HFFc6 (cell line): ENCODE measurements at places on chromosomes 3 and 15. TPM values are rescaled to one million over a fixed set of nuclear protein-coding genes. Genes with fewer than 3 reads are reported as not detected.
A peak's percentile ranks its signal among the peaks of the same experiment; 100 is the strongest.

DNA sequence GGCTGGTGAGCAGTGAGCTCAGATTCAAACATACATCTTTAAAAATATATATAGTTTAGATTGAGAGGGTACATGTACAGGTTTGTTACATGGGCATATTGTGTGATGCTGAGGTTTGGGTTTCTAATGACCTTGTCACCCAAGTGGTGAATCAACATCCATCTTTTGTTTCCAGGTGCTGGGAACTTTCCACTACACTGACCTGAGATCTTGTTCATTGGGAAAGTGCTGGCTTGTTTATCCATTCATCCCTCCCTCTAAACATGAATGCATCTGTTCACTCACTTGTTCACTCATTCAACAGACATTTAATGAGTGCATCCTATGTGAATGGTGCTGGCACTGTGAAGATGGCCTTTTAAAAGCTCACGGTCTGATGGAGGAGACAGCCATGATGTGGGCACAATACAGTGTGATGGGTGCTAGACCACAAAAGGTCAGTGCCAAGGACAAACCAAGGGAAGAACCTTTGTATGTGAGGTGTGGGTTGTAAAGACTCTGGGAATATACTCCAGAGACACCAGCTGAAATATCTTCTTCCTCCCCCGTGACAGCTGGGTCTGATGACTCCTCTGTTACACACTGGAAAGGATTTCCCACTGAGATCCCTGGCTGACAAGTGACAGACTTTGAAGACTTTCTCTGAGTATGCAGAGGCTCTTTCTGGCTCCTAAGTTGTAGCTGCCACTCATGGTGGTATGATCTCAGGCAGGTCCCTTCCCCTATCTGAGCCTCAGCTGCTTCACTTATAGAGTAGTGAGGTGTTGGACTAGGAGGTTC, 16.2 kb upstream of the ITGA11 start:
- DNase-seq = no peak

DNA sequence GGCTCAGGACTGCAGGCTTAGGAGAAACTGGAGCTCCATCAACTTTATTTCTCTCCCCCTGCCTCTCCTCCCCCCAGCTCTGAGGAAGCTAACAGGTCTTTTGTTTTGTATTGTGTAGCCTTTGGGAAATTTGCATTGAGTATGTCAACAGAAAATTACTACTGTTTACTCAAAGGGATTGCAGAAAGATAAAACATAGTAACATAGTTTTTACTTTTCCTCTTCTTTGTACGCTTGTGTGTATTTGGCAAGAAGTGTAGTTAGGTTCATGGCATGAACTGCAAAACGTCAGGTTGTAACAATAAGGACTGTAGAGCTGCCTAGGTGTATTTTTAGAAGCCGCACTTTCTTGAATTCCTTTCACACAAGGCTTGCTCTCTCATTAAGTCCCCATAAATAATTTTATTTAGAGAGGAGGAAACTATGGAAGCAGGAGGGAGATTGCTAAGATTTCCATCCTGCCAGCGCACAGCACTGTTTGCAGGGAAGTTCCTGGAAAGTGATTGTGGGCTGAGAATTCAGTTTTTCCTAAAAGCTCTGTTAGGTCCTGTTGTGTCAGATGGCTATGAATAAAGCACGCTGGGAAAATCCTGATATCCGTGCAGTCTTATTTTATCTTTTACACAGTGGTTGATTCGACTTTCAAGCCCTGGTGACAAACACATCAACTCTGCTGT, 21.1 kb upstream of the SATB1 start:
- no peak for DNase-seq

DNA sequence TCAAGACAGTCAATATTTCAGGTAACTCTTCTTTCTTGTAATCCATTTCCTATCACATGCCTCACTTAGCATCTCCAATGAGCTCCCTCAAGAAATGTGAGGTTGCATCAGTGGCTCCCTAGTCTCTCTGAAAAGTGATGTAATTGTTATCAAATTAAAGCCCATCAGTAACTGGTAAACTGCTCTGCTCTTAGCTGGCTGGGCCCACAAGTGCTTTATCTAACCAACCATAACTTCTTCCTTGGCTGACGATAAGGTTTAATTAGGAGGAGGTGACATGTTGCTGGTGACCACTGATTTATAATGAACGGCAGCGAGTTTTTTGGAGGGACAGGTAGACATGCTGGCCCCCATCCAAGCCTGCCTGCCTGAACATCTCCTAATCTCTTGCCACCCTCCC, 79.6 kb downstream of the RTP4 start:
- DNase-seq = no peak

Gene IGSF11
- total RNA-seq = not detected in 3 replicates

Gene CRBN
- 21.0 and 29.6 TPM in 2 replicates for total RNA-seq

Gene ZNF660
- total RNA-seq = 0.08 to 0.09 TPM in 2 of 3 replicates, not detected in the other

GRCh38 chr3:73552700-73553099, 72.0 kb downstream of the PDZRN3 start:
- DNase-seq = peak; percentile 32

Gene GOLGA8G
- not detected in 3 replicates for total RNA-seq

DNA sequence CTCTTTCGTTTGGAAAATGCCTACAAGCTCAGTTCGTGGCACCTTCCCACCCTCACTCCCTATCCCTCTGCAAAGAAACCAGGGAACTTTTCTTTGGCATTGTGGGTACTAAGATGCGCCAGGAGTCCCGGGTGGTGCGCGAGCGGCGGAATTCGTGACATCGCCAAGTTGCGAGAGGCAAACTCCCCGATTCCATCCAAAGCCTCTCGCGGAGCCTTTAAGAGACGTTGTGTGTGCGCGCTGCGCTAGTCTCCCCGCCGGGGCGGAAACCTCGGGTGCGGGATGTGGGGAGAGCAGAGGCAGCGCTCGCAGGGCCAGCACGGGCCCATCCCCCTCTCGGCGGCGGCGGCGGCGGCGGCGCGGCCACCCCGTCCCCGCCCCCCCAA, 443 bp upstream of the NR2F2 start:
- DNase-seq = peak; percentile 85
